ENCODE measurements at places on chromosomes 7 and 10. TPM values are rescaled to one million over a fixed set of nuclear protein-coding genes. Genes with fewer than 3 reads are reported as not detected.

DNA sequence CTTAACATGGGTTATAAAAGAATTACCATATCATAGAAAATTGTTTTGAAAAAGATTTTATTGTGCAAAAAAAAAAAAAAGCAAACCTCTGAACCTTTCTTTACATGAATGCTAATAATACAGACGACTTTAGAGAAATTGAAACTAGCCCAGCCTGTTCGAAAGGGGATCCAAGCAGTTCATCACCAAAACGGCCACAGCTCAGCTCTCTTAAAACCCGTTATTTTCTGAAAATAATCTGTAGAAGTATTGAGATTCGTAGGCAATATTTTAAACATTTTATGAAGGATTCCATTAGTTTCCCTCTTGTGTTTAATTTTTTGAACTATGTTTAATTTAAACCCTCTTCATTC lies 9.9 kb upstream of the GSAP start:
- no peaks in the 10 kb centered on the region for H3K36me3 ChIP-seq
- peak overlapping the region; percentile 25 for H3K4me3 ChIP-seq
- H3K27me3 ChIP-seq = no peaks in the 10 kb centered on the region
- H3K27ac ChIP-seq = no peak overlapping the region

GRCh38 chr7:138091032-138091431 lies 14.8 kb downstream of the AKR1D1 start:
- no peak overlapping the region for H3K4me3 ChIP-seq
- no peak overlapping the region for H3K27ac ChIP-seq
- DNase-seq = no peak
- no peaks in the 10 kb centered on the region for H3K4me1 ChIP-seq

GRCh38 chr7:103856929-103857328 lies 132.5 kb downstream of the RELN start:
- no peak overlapping the region for H3K4me3 ChIP-seq
- H3K27me3 ChIP-seq = no peaks in the 10 kb centered on the region
- no peak for DNase-seq
- no peaks in the 10 kb centered on the region for H3K4me1 ChIP-seq

The SPDYE11 gene
- not detected for total RNA-seq

DNA sequence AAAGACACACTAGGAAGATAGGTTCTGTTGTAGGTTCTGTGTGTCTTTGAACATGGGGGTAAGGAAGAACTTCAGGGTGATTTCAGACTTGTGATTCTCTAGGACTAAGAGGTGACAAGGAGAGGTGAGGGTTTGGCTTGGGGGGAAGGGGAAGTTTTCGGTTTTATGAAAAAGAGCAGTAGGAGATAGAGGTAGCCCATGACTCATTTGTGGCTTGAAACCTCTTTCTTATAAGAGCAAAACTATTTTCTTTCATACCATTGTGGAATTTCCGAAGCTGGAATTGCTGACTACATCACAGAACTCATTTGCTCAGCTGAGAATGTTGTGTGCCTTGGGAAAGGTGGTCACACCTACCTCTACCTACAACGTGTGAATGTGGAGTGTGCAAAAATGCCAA lies 39.6 kb upstream of the IKZF1 start:
- H3K4me3 ChIP-seq = no peak overlapping the region
- DNase-seq = no peak
- H3K36me3 ChIP-seq = no peaks in the 10 kb centered on the region
- peaks cover 14% of the 10 kb centered on the region for H3K27me3 ChIP-seq
- no peak overlapping the region for H3K27ac ChIP-seq

The GLUD1 gene
- 99.9 TPM for total RNA-seq

GRCh38 chr7:47906883-47907282 lies 41.4 kb downstream of the PKD1L1 start:
- H3K27me3 ChIP-seq = no peaks in the 10 kb centered on the region
- H3K4me1 ChIP-seq = no peaks in the 10 kb centered on the region
- H3K36me3 ChIP-seq = no peaks in the 10 kb centered on the region
- H3K4me3 ChIP-seq = no peak overlapping the region

DNA sequence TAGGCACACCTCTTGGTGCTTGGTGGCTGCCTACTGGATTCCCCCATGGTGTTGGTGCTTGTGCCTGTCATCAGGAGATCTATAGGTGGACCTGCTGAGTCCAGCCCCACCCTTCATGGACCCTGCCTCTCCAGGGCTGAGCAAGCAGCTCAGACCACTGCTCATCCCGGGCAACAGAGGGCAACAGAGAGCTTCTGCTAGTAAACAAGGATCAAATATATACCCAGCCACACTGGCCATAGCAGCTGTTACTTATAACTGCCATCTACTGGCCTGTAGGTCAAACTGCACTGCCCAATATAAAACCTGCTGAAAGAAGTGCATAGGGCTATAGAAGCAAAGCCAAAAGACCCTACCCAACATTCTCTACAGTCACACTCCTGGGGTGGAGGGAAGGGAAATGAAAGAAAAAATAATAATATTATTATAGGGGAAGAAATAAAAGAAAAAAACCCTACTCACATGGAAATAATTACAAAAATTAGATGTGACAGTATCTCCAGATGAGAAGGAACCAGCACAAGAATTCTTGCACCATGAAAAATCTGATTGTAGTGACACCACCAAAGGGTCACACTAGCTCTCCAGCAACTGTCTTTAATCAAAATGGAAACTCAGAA lies 54.9 kb upstream of the ZNF800 start:
- no peaks in the 10 kb centered on the region for H3K36me3 ChIP-seq
- H3K27ac ChIP-seq = no peak overlapping the region
- H3K27me3 ChIP-seq = no peaks in the 10 kb centered on the region
- H3K4me1 ChIP-seq = no peaks in the 10 kb centered on the region
- DNase-seq = no peak
- no peak overlapping the region for H3K4me3 ChIP-seq

DNA sequence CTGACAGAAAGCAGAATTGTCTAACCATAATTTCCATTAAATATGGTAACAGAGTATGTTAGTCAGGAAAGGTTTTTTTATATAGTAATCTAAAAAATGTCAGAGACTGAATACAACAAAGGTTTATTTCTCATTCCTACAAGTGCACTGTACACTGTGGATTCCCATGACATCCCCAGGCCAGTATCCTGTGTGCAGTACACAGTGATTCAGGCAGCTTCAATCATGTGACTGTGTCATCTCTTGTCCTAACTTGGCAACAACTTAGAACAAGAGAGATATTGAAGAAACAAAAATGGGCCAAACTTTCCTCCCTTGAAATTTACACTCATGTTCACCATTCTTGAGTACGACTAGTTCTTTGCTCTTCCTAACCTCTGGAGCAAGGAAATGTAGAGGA lies 189.8 kb upstream of the SEMA3A start:
- H3K4me1 ChIP-seq = no peaks in the 10 kb centered on the region
- no peak for DNase-seq
- no peak overlapping the region for H3K27ac ChIP-seq
- H3K36me3 ChIP-seq = no peaks in the 10 kb centered on the region
- no peak overlapping the region for H3K4me3 ChIP-seq

GRCh38 chr7:83610649-83611304 lies 38.2 kb downstream of the SEMA3E start:
- H3K4me3 ChIP-seq = no peak overlapping the region
- no peaks in the 10 kb centered on the region for H3K27me3 ChIP-seq
- no peak for DNase-seq
- H3K36me3 ChIP-seq = no peaks in the 10 kb centered on the region
- H3K27ac ChIP-seq = no peak overlapping the region

DNA sequence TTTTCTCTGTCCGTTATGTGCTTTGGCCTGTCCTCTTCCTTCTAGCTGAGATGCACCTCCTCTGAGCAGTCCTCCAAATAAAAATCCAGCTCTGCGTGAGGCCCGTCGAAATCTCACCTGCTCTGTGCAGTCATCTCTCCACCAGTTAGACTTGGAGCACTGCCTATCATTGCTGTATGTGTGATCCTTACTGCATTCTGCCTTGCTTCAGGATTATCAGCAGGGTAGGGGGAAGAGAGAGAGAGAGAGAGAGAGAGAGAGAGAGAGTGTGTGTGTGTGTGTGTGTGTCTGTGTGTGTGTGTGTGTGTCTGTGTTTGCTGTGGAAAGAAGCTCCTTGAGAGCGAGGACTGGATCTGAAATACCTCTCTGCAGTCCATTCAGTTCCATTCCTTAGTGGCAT lies 129.4 kb downstream of the CCNY start:
- H3K36me3 ChIP-seq = no peaks in the 10 kb centered on the region
- no peak overlapping the region for H3K4me3 ChIP-seq
- no peak overlapping the region for H3K27ac ChIP-seq
- H3K27me3 ChIP-seq = no peaks in the 10 kb centered on the region
- DNase-seq = no peak
- H3K4me1 ChIP-seq = peaks cover 79% of the 10 kb centered on the region

GRCh38 chr10:59865101-59865500 lies 41.3 kb downstream of the CCDC6 start:
- DNase-seq = no peak
- no peak overlapping the region for H3K27ac ChIP-seq
- H3K27me3 ChIP-seq = no peaks in the 10 kb centered on the region
- no peak overlapping the region for H3K4me3 ChIP-seq
- peaks cover 41% of the 10 kb centered on the region for H3K4me1 ChIP-seq

- no peaks in the 10 kb centered on the region for H3K36me3 ChIP-seq
- H3K4me1 ChIP-seq = peaks cover 91% of the 10 kb centered on the region
- H3K27ac ChIP-seq = no peak overlapping the region
These were observed 3.6 kb downstream of the PKD1L1 start for GRCh38 chr7:47944536-47945260.

The TAS2R5 gene
- total RNA-seq = not detected

DNA sequence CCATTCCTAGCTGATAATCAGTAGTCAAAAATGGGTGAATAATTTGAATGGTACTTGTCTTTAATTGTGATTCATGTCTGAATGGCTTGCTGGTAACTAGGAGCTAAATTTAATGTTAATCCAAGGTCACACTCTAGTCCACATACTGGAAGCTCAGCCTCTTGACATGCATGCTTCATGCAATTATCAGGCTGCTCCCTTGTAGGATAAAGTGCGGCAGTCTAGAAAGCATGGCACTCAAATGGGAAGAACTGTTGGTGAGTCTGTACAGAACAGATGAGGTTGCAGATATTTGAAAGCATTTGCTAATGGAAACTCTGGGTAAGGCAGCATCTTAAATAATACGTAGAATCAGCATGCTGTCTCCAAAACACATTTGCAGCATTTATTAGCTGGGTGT lies 499.4 kb downstream of the AUTS2 start:
- no peaks in the 10 kb centered on the region for H3K27me3 ChIP-seq
- no peaks in the 10 kb centered on the region for H3K36me3 ChIP-seq
- DNase-seq = no peak

Measured in heart right ventricle (tissue), 16 donors.